ENCODE measurements at places on chromosomes 1 and 21.

- DNase-seq = no peak
Measured at GRCh38 chr1:169148472-169149252, 42.2 kb downstream of the ATP1B1 start.

GRCh38 chr1:234479310-234479559 lies 256 bp upstream of the TARBP1 start:
- DNase-seq = no peak

- no peak for DNase-seq
Measured at GRCh38 chr1:27446496-27447020, 43.4 kb downstream of the WASF2 start.

- DNase-seq = peak; percentile 94
Measured at GRCh38 chr1:173867753-173868265, at the start of gene GAS5. Gene GAS5, minus strand, starts transcription at chr1:173867989.

DNA sequence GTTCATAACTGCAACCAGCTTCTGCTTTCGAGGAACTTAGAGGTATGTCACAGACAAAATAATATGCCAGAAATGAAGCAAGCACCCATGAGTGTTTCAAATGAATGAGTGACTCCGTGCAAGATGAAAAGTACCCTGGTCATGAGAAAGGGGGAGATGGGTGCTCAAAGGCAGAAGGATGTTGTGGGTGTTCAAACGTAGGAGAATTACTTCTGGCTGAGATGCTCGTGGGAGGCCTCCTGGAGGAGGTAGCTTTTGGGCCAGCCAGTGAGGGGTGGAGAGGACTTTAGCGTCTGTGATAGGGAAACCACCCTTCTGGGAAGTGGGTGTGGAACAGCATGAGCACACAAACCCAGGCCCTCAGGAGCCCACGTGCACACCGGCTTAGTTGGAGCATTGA lies 113.8 kb downstream of the SYF2 start:
- no peak for DNase-seq

DNA sequence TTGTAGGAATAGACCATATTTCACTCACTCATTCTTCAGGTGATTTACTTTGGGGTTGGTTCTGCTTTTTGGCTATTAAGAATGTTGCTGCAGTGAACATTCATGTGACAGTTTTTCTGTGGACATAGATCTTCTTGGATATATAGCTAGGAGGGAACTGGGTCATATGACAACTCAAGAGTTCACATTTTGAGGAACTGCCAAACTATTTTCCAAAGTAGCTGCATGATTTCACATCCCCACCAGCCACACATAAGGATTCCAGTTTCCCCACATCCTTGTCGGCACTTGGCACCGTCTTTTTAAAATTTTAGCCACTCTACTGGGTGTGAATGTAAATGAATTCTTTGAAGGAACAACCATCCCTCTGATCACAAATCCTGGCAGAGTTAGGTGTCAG lies 126.0 kb downstream of the PRDM2 start:
- no peak for DNase-seq

GRCh38 chr1:64470665-64471217 lies 812 bp downstream of the CACHD1 start:
- no peak for DNase-seq

DNA sequence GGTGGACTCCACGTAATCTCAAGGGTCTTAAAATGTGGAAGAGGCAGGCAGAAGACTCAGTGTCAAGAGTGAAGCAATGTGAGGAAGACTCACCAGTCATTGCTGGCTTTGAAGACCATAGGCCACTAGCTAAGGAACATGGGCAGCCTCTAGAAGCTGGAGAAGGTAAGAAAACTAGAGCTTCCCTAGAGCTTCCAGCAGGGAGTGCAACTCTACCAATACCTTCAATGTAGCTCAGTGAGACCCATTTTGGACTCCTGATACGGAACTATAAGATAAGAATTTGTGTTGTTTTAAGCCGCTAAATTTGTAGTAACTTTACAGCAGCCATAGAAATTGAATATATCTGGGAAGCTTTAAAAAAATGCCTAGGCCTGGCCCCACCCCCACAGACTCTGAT lies 18.9 kb downstream of the METTL13 start:
- DNase-seq = no peak
